ENCODE measurements at places on chromosomes 7 and 10.

GRCh38 chr10:119769886-119770285 lies 44.0 kb downstream of the INPP5F start:
- ATAC-seq, result no peak

DNA sequence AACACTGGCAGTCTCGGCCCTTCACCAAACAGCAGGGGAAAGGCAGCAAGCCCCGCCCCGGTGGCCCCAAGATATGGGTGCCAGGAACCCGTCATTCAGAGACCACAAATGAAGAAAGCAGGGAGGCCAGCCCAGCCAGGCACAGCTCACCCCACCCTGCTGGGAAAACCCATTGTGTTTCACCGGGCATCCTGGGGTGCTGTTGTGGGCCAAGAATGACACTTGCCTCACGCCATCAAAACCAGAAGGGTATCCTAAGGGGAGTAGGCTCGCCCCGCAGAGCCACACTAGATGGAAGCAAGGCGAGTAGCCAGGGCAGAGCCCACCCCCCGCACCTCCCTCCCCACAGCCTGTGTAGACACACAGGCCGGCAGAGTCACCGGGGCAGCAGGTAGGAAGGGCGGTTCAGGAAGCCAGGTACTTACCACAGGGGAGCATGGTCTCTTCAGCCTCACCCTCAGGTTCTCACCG lies 72.5 kb upstream of the KCNMA1 start:
- ATAC-seq, result peak; percentile 11

- ATAC-seq, result no peak
These were observed 161.5 kb upstream of the ZNF804B start for GRCh38 chr7:88597941-88598425.

DNA sequence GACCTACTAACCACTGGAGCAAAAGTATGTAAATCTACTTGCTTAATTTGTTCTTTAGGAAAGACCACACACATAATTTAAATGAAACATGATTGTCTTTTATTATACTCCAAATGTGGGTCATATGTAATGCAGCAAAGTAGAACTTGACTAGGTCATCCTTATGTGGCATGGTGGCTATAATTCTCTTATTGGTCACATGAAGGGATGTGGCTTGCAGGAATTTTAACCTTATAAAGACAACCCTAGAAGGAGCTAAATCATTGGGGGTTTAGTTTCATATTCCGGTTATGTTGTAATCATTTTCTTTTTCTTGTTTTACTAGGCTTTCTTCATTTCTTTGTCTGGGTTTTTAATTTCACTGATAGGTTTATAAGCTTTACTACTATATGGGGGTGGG lies 93.9 kb downstream of the SEPTIN7 start:
- ATAC-seq, result no peak
